Stimulated activated CD4-positive, alpha-beta T cell treated with anti-CD3 and anti-CD28 coated beads, Interleukin-1b, Interleukin-23, amount 100 ng/mL, for 1 hour (primary cell): ENCODE measurements at places on chromosomes 6 and 20.

GRCh38 chr20:47878601-47879027, 93.3 kb upstream of the SULF2 start:
- DNase-seq = no peak

- no peak for DNase-seq
Observed at GRCh38 chr6:70673601-70674000, 5.9 kb downstream of the SMAP1 start.

- DNase-seq = no peak
Observed at GRCh38 chr6:107667790-107668189, 156.3 kb downstream of the SCML4 start.

- no peak for DNase-seq
Observed at GRCh38 chr6:156651486-156651885, 125.7 kb upstream of the ARID1B start.

GRCh38 chr6:18241208-18242038, 22.9 kb downstream of the DEK start:
- DNase-seq = no peak

- DNase-seq = no peak
Observed at GRCh38 chr6:116087437-116088027, 13.1 kb upstream of the NT5DC1 start.

GRCh38 chr20:10672624-10673127, 1.1 kb downstream of the JAG1 start:
- DNase-seq = no peak
